CD4-positive, alpha-beta memory T cell (primary cell): ENCODE measurements at places on chromosomes 2 and 18. TPM values are rescaled to one million over a fixed set of nuclear protein-coding genes. Genes with fewer than 3 reads are reported as not detected.

The MOCOS gene
- 0.12 TPM for total RNA-seq

The PDE11A gene
- total RNA-seq, result not detected

The SERPINB2 gene
- total RNA-seq, result 1.7 TPM

The CXCR2 gene
- total RNA-seq, result not detected

The TWIST2 gene
- not detected for total RNA-seq

The SMYD1 gene
- not detected for total RNA-seq

The RAPGEF4 gene
- not detected for total RNA-seq

The KCNG2 gene
- total RNA-seq, result not detected

The ATG16L1 gene
- 89.4 TPM for total RNA-seq

The C2orf78 gene
- not detected for total RNA-seq

The CYP27A1 gene
- 8.1 TPM for total RNA-seq

The EMILIN1 gene
- total RNA-seq, result 0.33 TPM

The EVX2 gene
- not detected for total RNA-seq

DNA sequence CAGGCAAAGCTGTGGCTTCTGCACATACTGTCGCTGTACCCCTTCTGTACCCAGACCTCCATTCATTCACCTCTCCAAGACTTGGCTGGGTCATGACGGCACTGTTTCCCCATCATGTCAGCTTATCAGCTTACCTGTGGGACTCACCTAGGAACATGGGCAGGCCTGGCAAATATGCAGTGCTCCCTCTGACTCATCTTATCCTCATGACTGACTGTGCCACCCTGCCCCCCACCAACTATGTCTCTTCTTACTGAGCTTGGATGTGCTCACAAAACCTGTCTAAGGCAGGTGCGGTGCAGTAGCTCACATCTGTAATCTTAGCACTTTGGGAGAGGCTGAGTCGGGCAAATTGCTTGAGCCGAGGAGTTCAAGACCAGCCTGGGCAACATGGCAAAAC, 152.4 kb downstream of the MGAT5 start:
- no peak for DNase-seq

- DNase-seq, result no peak
Observed at GRCh38 chr2:159807183-159808031, 9.4 kb upstream of the CD302 start.

GRCh38 chr2:40456926-40457325, 5.0 kb upstream of the SLC8A1 start:
- DNase-seq, result no peak

- DNase-seq, result no peak
Observed at GRCh38 chr2:45852450-45853150, 201.1 kb downstream of the PRKCE start.

- DNase-seq, result no peak
Observed at GRCh38 chr18:650428-650858, 7.0 kb upstream of the TYMS start.

GRCh38 chr18:10893196-10893595, 256.2 kb downstream of the PIEZO2 start:
- DNase-seq, result no peak

DNA sequence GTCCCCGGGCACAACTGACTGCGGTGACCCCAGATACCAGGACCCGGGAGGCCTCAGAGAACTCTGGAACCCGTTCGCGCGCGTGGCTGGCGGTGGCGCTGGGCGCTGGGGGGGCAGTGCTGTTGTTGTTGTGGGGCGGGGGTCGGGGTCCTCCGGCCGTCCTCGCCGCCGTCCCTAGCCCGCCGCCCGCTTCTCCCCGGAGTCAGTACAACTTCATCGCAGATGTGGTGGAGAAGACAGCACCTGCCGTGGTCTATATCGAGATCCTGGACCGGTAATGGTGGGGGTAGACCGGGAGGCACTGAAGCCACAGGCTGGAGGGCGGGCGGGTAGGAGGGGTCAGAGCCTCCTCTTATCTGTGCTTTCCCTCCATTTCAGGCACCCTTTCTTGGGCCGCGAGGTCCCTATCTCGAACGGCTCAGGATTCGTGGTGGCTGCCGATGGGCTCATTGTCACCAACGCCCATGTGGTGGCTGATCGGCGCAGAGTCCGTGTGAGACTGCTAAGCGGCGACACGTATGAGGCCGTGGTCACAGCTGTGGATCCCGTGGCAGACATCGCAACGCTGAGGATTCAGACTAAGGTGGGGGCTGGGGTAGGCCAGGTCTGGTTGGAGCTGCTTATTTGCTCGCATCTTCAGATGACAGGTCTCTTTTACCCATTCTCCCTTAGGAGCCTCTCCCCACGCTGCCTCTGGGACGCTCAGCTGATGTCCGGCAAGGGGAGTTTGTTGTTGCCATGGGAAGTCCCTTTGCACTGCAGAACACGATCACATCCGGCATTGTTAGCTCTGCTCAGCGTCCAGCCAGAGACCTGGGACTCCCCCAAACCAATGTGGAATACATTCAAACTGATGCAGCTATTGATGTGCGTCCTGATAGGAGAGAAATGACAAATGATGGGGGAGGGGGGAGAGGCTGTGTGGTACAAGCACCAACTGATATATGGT, 780 bp downstream of the HTRA2 start:
- peak; percentile 47 for DNase-seq

- DNase-seq, result no peak
Observed at GRCh38 chr2:197079832-197080555, 153.5 kb upstream of the PGAP1 start.

DNA sequence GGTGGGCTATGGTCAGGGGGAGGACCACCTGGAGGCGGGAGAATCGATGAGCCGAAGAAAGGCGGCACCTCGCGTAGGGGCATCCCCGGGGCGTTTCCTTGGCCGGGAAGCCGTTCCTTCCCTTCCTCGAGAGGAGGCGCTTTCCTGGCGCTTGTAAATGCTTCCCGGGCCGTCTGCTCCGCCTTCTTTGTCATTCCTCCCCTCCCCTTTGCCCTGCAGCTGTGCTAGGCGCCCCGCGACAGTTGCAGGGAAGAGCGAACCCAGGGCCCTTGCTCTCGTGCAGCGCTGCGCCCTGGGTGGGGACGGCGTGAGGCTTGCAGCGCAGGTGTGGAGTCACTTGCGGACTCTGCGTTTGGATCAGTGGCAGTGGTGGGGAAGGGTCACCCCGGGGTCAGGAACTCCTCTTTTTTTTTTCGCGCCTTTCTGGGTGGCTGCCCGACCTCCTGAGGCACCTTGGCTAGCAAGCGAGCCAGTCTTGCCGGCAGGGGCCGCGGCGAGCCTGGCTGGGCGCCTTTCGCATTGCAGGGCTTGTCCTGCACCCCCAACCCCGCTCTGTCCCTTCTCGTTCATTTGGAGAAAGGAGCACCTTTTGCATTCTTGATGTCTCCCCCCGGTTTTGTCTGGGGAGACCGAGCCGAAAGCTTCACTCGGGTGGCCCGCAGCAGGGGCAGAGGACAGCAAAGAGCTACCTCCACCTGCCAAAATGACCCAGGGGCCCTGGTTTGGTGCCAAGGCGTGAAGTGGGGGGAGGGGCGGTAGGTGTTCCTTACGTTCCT, 858 bp downstream of the KCNS3 start:
- DNase-seq, result no peak

- DNase-seq, result no peak
Observed at GRCh38 chr2:128386066-128386465, 67.4 kb upstream of the HS6ST1 start.

GRCh38 chr2:29014811-29015421, 33.8 kb downstream of the TOGARAM2 start:
- peak; percentile 82 for DNase-seq

DNA sequence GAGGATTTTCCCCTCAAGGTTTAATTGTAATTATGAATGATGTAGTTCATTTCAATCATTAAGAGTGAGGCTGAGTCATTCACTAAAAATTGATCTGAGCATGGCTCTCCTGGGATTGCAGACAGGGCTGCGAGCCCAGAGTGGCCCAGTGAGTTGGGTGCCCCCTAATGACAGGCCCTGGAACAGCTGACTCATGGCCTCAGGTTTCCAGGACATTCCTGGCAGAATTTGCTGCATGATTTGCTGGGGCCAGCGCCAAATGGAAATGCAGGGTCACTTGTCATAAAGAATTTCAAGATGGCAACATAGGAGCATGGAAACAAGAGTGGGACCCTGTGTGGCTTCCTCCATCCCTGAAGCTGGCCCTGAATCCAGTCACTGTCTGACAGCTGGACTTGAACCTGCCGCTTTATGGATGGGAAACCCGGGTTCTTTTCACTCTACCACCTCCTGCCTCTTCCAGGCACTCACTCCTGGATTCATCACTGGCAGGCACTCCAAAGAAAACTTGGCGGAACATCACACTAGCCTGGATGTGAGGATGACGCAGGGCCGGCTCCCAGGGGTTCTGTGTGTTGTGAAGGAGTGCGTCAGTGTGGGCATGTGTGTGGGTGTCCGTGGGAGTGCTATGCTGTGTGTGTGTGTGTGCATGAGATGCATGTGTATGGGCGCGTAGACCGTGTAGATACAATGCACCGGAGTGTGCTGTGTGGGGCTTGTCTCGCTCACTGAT, 15.2 kb downstream of the OTOF start:
- DNase-seq, result no peak

DNA sequence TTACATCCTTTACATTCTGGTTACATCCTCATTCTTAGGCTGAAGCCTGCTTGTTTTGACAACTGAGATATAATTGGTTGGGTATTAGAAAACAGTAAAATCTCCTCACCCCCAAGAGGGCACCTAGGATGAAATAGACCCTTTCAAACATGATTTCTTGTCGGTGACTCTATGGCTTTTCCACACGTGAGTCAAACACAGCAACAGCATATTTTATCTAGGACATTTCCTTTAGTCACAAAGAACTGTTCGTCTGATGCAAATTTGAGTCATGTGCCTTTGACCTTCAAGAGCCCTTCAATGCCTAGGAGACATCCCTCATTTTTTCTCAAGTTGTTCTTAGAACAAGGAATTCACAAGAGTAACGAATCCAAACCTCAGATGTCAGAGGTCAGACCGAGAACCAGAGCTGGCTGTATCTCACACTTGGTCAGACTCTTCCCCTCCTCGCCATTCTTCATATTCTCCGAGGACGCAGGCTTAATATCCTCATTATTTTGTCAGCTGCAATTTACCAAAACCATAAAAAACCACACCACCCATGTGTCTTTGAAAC, 60.5 kb upstream of the ALKAL2 start:
- no peak for DNase-seq

DNA sequence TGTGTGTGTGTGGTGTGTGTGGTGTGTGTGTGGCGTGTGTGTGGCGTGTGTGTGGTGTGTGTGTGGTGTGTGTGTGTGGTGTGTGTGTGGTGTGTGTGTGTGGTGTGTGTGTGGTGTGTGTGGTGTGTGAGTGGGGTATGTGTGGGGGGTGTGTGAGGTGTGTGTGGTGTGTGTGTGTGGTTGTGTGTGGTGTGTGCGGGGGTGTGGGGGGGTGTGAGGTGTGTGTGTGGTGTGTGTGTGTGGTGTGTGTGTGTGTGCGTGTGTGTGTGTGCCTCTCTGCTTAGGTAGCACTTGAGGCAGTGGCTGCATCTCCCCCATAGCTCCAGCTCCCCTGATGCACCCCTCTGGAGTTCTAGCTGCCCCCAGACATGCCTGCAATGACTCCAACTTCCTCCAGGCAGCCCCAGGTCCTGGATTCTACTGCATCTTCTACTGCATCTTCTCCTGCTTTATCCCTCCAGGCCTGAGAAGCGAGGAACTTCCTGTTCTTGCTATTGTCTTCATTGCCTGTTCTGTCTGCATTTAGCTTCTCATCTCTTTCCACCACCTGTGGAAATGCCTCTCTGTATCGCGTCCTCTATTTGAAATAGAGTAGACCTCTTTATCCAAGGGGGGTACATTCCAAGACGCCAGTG, 22.2 kb upstream of the MLPH start:
- DNase-seq, result no peak

GRCh38 chr2:199926806-199927205, 15.7 kb downstream of the C2orf69 start:
- no peak for DNase-seq

DNA sequence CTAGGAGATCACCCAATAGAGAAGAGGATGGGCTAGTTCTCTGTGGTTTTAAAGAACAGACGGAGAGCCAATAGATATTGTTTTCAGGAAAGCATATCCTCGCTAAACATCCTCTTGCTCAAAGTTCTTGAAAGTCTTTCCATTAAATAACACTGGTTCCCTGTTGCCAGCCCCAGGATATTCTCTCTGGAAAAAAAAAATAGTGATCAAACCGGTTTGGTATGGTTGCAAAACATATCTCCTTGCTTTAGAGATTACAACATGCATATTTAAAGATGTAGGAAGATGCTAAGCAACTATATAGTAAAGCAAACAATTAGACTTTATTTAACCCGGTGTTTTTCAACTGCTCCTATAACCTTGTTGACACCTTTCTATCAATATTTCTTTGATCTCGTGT, 211.4 kb downstream of the CMPK2 start:
- DNase-seq, result no peak

- DNase-seq, result no peak
Observed at GRCh38 chr18:62741584-62741983, 26.2 kb downstream of the PHLPP1 start.

DNA sequence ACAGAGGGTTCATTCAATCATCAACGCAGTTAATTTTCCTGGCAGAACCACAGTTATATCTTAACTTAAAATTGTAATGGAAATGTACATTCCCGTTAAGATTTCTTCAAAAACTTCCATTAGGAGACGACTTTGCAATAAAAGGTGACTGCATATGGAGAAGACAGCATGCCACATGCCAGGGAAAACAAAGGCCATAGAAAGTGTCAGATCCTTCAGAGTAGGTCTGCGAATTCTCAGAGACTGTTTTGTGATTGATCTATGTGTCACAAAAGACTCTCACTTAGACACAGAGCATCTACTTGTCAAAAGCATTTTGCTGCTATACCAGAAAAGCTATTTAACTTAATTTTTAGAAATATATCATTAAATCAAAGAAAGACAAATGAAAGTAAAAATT, 274.6 kb downstream of the DPP10 start:
- no peak for DNase-seq

GRCh38 chr18:59075923-59076322, 63.8 kb upstream of the SEC11C start:
- DNase-seq, result no peak

DNA sequence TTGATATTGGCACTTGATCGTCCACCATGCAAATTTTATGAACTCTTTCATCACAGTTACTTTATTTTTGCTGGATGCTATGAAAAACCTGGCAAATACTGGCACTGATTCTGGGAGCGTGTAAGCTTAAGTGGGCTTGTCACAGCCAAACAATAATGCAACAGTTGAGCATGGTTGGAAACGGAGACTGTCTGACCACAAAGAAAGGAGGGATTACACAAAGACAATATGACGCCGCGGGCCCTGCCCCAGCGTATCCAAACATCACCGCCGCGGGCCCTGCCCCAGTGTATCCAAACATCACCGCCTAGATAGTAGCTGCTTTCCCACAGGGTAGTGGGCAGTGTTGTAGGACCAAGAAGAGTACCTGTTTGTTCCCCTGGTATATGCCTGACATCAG, 135.9 kb downstream of the PRPF40A start:
- no peak for DNase-seq

DNA sequence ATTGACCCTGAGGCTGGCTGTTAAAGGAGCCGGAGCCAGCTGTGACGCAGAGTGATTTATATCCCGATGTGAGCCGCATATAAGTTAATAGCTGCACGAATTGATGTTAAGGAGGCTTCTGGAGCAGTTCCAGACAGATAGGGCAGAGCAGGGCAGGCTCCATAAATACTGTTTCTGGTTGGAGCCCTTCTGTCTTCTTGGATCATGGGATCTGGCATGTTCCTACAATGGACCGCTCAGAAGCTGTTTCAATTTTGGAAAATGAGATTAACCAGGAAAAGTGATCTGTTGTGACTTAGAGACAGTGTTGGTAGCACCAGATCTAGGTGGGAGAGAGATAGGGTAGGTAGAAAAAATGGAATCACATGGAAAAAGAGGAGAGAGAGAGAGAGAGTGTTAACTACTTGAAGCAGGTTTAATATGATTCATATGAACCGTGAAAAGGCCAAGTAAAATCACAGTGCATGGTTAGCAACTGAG, 4.8 kb upstream of the IGFBP5 start:
- no peak for DNase-seq
